ENCODE measurements at places on chromosomes 16 and 17.

GRCh38 chr16:58236231-58236690, 38.4 kb upstream of the CSNK2A2 start:
- peak; percentile 14 for DNase-seq

- no peak for DNase-seq
These were observed 3.0 kb downstream of the EVI2B start for GRCh38 chr17:31310886-31311285.

DNA sequence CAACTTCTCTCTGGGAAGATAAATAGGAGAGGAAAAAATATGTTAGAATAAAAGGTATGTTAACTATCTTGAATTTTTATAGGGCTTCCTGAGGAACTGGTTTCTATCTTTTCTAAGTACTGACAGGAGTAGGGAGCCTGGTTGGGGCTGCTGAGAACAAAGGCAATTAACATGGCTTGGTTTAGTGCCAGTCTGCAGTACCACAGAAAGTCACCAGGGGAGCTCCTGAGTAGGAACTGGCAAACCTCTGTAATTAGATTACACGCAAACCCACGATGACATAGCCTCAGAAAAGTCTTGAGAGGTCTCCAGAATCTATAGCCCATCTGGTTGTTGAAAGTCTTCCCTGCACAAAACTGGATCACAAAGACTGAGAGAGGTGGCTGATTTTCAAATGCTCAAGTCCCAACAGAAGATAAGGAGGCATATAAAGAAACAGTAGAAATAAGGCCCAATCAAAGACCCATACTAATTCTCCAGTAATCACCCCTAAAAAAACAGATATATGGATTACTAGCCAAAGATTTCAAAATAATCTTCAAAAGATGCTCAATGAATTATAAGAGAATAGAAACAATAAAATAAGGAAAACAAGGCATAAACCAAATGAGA, 11.7 kb upstream of the CNTNAP4 start:
- peak; percentile 27 for DNase-seq

DNA sequence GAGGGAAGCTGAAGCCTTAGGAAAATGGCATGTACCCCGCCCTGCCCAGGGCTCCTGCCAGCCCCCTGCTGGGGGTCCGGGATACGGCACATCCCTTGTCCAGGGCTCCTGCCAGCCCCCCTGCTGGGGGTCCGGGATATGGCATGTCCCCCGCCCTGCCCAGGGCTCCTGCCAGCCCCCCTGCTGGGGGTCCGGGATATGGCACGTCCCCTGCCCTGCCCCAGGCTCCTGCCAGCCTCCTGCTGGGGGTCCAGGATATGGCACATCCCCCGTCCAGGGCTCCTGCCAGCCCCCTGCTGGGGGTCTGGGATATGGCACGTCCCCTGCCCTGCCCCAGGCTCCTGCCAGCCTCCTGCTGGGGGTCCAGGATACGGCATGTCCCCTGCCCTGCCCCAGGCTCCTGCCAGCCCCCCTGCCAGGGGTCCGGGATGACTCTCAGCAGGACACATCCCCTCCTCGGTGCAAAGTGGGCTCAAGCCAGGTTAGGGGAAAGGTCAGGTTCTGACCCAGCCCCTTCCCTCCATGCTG, 43.2 kb downstream of the RPH3AL start:
- no peak for DNase-seq

DNA sequence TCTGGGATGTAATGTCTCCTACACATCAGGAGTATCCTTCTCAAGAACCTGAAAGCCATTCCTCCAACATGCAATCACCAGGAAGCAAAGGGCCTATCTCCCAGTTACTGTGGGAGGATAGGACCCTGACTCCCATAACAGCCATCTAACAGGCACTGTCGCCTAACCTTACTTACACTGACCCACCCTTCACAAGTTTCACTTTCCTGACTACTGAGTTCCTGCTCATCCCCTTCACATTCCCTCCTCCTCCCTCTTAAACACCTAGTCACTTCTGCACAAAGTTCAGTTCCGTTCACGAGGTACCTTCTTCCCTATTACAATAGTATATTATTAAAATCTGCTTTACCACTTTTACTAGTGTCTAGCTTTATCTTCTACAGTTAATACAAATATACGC, 1.3 kb downstream of the C17orf67 start:
- no peak for DNase-seq

GRCh38 chr16:30346286-30346685, 8.8 kb downstream of the CD2BP2 start:
- DNase-seq, result no peak

GRCh38 chr17:42227849-42228700, 33.8 kb upstream of the GHDC start:
- no peak for DNase-seq

Data from LNCaP clone FGC (cell line).